ENCODE measurements at places on chromosomes 2 and 18. TPM values are rescaled to one million over a fixed set of nuclear protein-coding genes. Genes with fewer than 3 reads are reported as not detected.

ERFE gene
- total RNA-seq, result 0.75 TPM

DNA sequence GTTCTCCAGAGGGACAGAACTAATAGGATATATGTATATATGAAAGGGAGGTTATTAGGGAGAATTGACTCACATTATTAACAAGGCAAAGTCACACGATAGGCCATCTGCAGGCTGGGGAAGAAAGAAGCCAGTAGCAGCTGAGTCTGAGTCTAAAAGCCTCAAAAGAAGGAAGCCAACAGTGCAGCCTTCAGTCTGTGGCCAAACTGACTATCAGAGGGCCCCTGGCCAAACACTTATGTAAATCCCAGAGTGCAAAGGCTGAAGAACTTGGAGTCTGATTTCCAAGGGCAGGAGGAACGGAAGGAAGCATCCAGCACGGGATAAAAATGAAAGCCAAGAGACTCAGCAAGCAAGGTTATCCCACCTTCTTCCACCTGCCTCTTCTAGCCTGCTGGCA, 108.0 kb upstream of the LDLRAD4 start:
- no peak for DNase-seq

DNA sequence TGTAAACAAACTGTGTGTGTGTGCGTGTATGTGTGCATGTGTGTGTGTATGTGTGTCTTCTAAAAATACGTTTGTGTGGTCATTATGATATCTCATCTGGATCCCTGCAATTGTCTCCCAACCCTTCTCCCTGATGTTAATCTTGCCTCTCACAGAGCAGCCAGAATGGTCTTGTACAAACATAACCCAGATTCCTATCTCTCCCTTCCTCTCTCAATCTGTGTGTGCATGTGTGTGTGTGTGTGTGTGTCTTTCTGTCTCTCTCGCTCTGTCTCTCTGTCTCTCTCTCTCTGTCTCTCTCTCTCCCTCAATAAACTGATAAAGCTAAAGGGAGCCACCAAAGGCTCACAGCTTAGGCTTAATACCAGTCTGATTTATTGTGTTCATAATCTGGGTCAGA, 210.8 kb downstream of the PAX3 start:
- DNase-seq, result no peak

GRCh38 chr2:233655043-233655442, 16.7 kb upstream of the UGT1A9 start:
- DNase-seq, result no peak

PSMA8 gene
- total RNA-seq, result not detected

- no peak for DNase-seq
Observed at GRCh38 chr2:240411261-240412160, 24.0 kb upstream of the GPC1 start.

DNA sequence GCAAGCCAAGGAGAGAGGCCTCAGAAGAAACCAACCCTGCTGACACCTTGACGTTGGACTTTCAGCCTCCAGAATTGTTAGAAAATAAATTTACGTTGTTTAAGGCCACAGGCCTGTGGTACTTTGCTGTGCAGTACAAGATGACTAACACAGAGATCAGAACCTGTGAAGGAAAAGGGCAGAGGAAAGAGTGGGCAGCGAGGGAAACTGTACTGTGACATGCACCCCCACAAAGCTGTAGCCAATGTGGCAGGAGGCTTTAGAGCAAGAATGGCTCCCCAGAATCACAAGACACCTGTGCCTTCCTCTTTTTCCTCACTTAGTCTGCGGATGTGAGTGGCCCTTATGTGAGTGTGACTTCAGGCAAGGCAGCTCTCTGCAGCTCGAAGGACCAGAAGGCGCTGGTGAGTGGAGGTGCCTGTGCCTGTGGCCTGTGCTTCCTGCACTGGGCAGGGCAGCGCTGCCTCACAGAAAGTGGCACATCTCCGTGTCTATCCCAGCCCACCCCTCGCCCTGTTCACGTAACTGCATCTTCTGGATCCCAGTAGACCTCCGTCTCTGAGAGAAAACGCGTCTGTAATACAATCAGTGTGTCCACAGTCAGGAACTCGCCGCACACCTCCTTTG, 89.5 kb downstream of the MRPS9 start:
- DNase-seq, result no peak

GRCh38 chr2:234403074-234403473, 93.8 kb downstream of the ARL4C start:
- DNase-seq, result no peak

DNA sequence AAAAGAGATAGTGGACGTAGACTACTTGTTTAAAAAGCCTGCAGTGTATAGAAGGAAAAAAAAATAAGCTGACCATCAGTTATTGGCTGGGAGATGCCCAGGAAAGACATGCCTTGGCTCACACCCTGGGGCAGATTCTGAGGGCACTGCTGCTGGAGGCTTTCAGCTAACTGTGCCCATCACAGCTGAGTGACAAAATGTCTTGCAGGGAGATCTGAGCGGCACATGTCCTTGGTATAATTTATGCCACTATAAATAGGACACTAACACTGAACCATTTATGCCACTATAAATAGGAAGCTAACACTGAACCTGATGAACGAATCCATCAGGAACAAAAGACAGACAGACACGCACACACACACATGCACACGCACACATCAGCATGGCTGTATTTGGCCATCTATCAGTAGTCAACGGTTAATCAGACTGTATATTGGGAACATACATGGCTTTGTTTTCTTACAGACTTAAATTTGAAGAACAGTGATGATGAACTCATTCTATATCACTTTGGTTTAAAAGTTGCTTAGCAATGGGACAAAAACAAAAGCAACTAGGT, 68.2 kb upstream of the NOSTRIN start:
- no peak for DNase-seq

DNA sequence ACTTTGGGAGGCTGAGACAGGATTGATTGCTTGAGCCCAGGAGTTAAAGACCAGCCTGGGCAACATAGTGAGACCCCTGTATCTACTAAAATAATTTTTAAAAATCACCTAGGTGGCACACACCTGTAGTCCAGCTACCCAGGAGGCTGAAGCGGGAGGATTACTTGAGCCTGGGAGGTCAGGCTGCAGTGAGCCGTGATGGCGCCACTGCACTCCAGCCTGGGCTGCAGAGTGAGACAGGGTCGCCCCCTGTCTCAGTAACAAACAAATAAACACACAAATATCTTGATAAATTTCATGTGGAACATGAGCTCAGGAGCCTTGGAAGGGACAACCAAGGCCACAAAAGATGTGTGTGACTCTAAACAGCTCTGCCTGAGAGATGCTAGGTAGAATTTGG, 11.7 kb upstream of the ANKRD53 start:
- no peak for DNase-seq

- DNase-seq, result no peak
Observed at GRCh38 chr2:219578811-219579613, 6.9 kb downstream of the INHA start.

GRCh38 chr2:144912206-144912605, 392.3 kb upstream of the ZEB2 start:
- DNase-seq, result no peak

- peak; percentile 98 for DNase-seq
Observed at GRCh38 chr2:38462121-38462661, 85.1 kb upstream of the ATL2 start.

DNA sequence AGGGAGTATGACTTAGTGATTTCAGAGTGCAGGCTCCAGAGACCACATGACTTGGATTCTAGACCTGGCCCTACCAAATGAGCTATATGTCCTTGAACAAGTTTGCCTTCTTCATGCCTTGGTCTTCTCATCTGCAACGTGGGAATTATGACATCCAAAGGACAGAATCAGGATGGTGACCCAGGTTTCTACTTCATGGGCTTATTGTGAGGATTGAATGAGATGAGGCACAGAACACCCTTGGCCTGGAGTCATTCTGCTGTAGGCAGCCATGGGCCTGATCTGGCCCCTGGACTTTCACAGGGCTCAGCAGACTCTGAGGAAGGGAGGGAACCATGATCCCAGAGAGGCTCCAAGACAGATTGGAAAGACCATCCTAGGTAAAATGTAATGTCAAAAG, 85.6 kb upstream of the HAAO start:
- no peak for DNase-seq

ZC3H6 gene
- 2.4 TPM for total RNA-seq

- no peak for DNase-seq
Observed at GRCh38 chr2:9762941-9763340, 80.3 kb upstream of the TAF1B start.

DNA sequence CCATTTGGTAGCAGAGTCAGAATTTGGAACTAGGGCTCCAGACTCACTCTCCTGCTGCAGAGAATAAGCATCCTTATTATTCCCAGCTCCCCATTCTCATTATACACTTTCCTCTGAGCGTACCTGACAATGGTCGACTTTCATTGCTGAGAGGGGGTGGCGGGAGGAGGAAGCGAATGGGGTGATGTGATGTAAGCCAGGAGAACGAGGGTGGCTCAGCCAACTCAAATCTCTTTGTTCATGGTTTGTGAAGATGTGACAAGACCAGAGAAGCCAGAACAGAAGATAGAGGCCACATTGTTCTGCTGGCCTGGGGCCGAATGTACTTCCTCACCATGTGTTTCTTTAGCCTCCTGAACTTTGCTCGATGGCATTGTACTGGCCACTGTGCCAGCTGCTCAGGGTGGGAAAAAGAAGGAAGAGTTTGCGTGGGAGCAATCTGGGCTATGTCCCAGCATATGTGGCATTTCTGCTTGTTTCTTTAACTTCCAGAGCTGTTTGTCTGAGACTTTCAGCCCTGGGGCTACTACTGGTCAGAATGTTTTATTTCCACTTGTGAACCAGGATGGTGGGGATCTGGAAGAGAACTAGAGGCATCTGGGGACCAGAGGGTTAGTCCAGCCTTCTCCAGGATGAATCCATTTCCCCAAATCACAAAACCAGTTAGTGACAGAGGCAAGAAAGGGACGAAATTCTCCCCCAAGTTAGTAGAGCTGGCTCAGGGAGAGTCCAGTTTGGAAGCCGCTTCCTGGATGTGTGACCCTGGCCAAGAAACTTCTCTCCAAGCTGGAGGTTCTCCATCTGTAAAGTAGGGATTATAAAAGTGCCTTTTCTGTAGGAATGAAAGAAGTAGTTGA, 62.6 kb downstream of the MOGAT1 start:
- DNase-seq, result no peak

- DNase-seq, result no peak
Observed at GRCh38 chr2:19035238-19035637, 323.2 kb downstream of the OSR1 start.

DNA sequence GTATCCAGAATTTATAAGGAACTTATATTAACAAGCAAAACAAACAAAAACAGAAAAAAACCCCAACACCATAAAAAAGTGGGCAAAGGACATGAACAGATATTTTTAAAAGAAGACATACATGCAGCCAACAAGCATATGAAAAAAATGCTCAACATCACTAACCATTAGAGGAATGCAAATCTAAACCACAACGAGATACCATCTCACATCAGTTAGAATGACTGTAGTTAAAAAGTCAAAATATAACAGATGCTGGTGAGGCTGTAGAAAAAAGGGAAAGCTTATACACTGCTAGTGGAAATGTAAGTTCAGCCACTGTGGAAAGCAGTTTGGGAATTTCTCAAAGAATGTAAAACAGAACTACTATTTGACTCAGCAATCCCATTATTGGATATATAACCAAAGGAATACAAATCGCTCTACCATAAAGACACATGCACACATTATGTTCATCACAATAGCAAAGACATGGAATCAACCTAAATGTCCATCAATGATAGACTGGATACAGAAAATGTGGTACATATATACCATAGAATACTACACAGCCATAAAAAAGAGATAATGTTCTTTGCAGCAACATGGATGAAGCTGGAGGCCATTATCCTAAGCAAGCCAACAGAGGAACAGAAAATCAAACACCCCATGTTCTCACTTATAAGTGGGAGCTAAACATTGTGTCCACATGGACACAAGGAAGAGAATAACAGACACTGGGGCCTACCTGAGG, 25.3 kb downstream of the PREPL start:
- no peak for DNase-seq

DNA sequence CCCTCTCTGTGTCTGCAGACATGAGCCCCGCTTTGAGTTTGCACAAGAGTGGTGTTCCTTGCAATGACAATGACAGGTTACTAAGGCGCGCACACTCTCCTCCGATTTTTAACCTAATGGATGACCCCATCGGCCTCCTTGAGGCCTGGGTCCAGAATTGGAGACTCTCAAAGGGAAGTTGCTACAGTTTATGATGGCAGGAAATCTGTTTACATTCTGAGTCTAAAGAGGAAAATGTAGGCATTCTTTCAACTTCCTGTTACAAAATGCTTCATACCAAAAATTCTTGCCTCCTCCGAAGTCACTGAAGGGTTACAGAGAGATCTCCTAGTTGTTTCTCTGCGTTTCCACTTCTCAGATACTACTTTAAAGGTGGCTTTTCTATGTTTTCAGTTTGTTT, 225.3 kb upstream of the AGAP1 start:
- DNase-seq, result no peak

FBXO15 gene
- total RNA-seq, result 0.56 TPM

IL18RAP gene
- total RNA-seq, result not detected

DNA sequence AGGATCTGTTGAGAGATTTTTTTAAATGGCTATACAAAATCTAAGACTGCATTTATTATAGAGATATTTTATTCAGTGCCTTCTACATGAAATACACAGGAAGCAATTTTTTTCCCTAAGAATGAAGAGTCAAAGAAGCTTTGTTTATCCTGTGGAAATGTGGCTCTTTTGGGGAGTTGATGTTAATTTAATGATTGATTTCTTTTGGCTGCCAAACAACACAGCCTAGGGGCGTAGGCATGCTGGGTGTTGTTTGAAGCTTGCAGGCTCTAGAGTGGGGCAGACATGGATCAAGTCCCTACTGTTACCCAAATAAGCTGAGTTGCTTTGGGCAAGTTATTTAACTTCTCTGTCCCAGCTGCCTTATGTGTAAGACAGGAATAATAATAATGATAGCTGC, 21.1 kb upstream of the PLEK start:
- no peak for DNase-seq

FSIP2 gene
- 0.04 TPM for total RNA-seq

DNA sequence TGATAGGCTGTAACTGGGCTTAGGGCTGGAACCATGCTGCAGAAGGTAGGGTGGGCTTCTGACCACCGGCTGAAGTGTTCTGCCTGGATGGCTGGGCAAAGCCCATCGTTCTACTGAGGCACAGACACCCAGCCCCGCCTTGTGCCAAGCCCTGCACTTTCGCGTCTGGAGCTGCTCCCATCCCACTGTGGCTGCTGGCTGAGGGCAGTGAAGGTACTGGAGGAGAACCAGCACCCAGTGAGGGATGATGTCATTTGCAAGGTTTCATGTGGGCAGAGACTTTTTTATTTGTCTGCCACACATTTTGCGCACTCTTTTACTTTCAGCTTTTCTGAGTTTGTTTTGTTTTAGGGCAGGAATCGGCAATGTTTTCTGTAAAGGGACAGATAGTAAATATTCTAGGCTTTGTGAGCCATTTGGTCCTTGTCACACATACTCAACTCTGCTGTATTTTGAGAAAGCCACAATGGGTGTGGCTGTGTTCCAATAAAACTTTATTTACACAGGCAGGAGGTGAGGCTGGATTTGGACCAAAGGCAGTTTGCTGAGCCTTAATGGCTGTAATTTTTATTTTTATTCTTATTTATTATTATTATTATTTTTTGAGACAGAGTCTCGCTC, 85.6 kb downstream of the ASB1 start:
- no peak for DNase-seq

GRCh38 chr2:169007356-169007755, 23.8 kb downstream of the ABCB11 start:
- DNase-seq, result no peak
